LNCaP clone FGC (cell line): ENCODE measurements at places on chromosomes 2 and 18.

DNA sequence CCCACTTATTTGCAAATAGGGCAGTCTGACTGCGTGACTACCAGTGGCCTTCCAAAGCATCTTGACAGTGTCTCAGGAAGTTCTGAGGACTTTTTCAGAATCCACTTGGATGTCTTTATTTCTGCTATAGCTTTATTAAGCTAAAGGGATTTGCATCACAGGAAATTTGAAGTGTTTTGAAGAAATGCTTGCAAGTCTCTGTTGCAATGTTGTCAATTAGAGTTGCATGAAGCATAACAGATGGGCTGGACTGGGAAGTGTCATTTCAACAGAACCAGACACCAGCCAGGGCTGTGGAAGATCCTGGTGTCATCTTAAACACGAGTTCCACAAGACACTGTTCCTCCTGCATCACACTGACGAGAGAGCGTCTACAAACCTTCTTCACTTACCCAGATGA lies 224.5 kb downstream of the EN1 start:
- DNase-seq: no peak

DNA sequence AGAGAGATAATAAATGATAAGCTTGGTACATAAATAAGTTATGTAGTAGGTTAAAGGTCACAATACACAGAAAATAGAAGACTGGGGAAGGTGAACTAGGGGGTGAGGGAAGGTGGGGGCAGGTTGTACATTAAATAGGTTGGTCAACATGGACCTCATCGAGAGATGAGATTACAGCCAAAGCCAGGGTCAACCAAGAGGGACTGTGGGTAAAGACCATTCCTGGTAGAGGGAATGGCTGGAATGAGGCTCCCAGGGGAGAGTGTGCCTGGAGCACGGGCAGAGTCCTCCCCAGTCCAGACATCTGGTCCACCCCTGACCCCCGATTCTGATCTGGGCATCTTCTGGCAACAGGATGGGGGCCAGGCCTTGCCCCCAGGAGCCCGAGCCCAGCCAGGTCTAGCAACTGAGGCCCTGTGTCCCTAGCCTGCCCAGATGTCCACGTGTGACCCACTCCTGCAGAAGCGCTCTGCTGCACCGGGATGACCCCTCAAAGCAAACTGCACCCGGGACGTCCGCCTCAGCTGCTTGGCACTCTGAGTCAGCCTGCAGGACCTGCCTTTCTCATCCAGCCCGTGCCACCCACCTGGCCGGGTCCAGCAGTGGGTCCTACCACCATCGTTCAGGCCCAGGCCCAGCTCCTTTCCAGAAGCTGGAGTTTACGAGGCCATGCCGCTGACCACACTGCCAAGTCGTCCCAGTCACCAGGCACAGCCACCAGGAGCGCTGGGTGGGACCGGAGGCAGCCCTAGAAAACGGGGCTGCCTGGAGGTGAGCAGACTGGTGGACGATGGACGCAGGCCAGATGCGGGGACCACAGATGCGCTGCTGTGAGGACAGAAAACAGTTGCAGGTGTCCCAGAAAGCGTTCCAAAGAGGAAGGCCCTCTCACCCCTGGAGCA lies 56.2 kb upstream of the ID2 start:
- DNase-seq: no peak

DNA sequence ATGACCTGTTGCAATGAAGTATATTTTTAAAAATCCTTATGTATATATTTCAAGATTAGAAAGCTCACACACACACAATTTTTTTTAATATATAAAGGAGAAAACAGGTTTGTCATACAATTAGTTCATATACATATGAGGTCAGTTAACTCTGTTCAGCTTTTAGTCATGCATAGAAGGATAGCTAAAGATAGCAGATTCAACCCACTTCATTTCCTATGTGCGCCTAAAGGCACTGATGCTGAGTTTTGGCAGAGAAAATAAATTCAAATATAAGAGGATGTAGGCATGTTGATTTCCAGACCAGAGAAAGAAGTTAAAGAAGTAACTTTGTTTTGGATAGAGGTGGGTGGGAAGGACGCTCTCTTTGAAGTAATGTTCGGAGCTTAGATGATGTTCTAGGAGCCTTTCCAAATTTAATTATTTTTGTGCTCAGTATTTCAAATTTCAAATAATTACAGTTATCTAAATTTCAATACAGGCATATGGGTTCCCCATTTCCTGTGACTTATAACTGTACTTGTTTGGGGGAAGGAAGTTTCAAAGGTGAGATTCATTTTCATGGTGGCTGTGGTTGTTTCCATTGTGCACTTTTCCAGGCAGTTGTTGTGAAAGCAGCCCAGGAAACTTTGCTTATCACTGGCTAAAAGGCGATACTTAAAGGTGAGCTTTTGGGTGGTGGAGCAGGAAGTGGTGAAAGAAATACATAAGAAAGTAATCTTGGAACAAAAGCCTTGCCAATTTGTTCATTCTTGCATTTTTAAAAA lies 523.4 kb upstream of the FANCL start:
- no peak for DNase-seq

DNA sequence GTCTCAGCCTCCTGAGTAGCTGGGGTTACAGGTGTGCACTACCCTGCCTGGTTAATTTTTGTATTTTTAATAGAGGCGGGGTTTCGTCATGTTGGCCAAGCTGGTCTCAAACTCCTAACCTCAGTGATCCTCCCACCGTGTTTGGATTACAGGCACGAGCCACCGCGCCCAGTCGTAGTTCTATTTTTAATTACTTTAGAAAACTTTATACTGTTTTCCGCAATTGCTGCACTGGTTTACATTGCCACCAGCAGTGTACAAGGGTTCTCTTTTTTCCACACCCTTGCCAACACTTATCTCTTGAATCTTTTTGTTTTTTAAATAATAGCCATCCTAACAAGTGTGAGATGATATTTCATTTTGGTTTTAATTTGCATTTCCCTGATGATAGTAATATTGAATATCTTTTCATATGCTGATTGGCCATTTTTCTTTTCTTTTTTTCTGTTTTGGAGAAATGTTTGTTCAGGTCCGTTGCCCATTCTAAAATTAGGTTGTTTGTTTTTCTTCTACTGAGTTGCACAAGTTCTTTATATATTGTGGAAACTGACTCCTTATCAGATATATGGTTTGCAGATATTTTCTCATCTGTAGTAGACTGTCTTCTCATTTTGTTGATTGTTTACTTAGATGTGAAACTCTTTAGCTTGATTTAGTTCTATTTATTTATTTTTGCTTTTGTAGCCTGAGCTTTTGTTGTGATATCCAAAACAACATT lies 16.9 kb downstream of the ALMS1 start:
- DNase-seq: no peak

DNA sequence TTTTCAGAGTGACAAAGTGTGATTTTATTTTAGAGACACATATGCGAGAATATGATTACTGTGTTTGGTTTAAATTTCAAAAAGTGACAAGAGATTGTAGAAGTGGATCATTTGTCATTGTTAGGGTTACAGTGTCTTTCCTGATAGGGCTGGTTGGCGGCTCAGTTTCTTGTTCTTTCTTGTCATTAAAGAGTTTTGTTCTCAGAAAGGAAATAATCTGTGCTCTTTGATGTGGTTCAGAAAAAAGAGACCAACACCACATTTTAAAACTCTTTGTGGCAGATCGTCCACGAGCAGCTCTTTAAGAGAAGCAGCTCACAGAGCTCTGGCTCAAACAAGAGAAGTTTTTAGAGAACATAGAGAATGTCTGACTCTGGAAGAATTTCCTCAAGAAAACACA lies 45.6 kb upstream of the ZNF532 start:
- no peak for DNase-seq

DNA sequence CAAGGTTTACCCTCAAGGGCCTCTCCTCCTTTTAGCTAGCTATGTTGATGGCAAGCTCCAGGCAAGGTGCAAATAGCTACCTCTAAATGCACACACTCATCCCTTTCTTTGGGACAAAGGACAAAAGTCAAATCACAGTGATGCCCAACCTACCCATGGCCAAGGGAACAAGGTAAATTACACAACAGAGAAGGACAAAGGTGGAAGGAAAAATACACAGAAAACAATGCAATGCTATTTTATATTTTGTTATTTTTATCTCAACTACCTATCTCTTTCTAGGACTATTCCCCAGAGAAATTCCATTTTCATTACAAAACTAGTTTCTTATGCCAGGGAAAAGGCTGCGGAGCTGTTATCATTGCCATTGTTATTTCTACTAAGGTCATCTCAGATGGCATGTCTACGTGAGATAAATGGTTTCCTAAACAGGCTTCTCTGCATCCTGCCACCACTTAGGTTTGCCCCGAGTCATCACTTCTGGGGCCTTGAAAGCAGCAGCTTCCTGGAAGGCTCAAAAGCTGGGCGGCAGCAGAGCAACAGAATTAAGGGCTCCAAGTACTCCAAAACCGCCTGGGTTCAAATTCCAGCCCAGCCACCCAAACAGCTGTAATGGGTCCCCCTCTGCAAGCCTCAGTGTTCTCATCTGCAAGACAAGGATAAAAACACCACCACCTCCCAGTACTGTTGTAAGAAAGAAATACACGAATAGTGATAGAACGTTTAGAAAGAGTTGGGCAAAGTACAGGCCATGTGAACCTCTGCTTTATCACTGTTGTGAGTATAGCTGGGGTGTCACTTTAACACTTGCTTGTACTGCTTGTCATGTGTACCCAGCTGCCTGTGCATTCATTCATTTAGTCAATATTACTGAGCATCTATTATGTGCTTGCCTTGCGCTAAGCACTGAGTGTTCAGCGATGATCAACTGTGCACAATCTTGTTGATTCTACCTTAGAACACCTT lies 20.9 kb downstream of the BCL2 start:
- no peak for DNase-seq
